ENCODE measurements at places on chromosomes 16 and 17. TPM values are rescaled to one million over a fixed set of nuclear protein-coding genes. Genes with fewer than 3 reads are reported as not detected.

DNA sequence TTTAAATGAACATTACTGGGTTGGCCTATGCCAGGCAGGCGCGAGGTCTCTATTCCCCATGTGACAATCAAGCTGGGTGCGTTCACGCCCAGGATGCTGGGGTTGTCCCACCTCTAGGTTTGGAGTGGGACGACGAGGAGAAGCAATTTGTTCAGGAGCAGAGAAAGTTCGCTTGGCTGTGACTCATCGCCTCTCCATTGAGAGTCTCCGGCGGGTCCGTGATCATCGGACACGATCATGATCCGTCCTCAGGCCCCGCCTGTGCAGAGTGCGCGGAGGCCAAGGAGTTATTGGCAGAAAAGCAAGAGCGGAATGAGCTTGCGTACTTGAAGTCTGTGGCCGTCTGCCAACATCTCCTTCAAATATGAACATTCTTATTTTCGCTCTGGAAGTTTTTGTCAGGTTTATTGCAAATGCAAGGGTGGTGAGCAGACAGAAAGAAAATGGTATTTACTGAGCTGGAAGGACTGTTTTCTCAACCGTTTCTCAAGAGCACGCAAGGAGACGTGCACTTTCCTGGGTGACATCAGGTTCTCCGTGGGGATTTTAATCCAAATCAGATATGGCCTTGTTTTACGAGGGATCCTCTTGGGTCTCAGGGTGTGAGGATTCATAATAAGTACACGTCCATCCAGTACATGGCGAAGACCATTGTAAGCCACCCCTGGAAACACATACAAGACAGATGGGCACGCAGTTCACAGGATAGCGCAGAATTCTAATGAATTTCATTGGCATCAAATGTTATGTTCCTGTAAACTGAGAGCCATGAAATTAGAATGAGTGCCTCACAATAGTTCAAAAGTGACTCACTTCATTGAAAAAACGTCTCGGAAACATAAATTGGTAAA lies 70.1 kb upstream of the CREBBP start:
- H3K36me3 ChIP-seq: peaks cover 13% of the 10 kb centered on the region
- H3K4me3 ChIP-seq: peak overlapping the region; percentile 92
- peak; percentile 96 for DNase-seq

GRCh38 chr17:16371742-16372141 lies 9.1 kb upstream of the UBB start:
- H3K36me3 ChIP-seq: no peaks in the 10 kb centered on the region
- peaks cover 13% of the 10 kb centered on the region for H3K4me1 ChIP-seq
- H3K4me3 ChIP-seq: no peak overlapping the region
- peak; percentile 71 for DNase-seq
- H3K27me3 ChIP-seq: no peaks in the 10 kb centered on the region

DNA sequence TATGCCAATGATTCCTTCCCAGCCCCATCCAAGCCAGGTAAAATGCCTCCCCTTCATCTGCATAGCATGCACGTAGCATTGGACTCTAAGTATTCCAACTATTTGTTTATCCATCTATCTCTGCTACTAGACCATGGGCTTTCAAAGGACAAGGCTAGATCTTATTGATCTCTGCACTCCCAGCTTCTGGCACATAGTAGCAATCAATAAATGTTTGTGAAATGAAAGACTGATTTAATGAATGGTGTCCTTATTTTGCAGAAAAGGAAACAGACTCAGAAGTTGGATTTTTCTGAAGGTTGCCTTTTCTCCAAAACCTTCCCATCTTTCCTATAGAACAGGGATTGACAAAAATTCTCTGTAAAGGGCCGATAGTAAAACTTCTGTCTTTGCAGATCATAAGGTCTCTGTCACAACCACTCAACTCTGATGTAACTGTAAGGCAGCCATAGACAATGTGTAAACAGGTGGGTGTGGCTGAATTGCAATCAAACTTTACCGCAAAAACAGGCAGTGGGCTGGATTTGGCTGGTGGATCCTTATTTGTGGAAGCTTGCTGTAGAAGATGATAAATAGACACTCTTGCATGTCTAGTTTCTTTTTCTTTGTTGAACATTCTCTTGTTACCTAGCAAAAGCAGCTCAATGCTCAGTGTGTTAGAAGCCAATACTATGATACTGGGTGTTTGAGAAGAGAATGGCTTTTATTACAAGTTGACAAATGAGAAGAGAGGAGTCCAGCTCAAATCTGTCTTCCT lies 7.6 kb upstream of the CMTR2 start:
- DNase-seq: no peak
- peaks cover 10% of the 10 kb centered on the region for H3K27me3 ChIP-seq
- no peak overlapping the region for H3K27ac ChIP-seq
- no peaks in the 10 kb centered on the region for H3K36me3 ChIP-seq

DNA sequence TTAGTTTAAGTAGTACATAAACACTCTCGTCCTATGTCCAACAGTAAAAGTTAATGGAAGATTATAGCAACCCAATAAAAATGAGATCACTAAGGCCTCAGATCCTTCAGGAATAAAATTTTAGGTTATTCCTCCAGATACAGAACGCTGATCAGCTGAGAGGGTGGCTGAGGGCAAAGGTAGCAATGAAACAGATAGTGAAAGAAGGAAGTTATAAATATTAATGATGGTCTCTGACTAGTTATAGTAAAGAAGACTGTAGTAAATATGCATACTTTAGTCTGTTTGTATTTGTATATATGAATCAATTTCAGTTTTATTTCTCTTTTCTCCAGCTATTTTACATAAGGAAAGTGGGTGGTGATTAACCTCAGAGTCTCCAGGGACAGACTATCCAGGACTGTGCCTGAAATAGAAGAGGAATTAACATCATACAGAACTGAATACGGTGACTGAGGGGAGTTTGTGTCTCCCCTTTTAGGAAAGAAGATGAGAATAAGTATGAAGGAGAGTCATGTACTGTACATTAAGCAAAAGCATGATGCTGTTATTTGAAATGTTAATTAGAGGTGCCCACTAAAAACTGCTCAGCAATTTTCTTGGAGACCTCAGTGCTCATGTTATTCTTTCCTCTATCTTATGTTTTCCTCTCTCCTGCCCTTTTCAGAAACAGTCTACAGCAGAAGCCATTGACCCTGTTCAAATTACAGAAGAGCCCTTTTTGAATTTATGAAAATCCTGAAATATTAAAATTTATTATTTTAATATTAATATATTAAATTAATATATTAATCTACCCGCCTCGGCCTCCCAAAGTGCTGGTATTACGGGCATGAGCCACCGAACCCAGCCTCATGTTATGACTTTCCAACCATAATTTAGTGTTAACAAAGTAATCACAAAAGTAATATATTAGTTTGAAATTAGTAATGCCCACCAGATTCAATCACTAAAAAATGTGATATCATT lies 36.5 kb upstream of the DHRS7B start:
- peaks cover 12% of the 10 kb centered on the region for H3K27me3 ChIP-seq
- H3K4me1 ChIP-seq: peaks cover 14% of the 10 kb centered on the region
- DNase-seq: no peak
- H3K4me3 ChIP-seq: no peak overlapping the region

GRCh38 chr16:81797443-81797842 lies 18.4 kb downstream of the PLCG2 start:
- H3K27ac ChIP-seq: no peak overlapping the region
- H3K4me1 ChIP-seq: no peaks in the 10 kb centered on the region
- DNase-seq: no peak
- H3K4me3 ChIP-seq: no peak overlapping the region
- H3K36me3 ChIP-seq: no peaks in the 10 kb centered on the region
- peaks cover 4% of the 10 kb centered on the region for H3K27me3 ChIP-seq

Gene ZSCAN10
- total RNA-seq: not detected
